ENCODE measurements at places on chromosomes 7 and 10. TPM values are rescaled to one million over a fixed set of nuclear protein-coding genes. Genes with fewer than 3 reads are reported as not detected.

The TFEC gene
- not detected for total RNA-seq

DNA sequence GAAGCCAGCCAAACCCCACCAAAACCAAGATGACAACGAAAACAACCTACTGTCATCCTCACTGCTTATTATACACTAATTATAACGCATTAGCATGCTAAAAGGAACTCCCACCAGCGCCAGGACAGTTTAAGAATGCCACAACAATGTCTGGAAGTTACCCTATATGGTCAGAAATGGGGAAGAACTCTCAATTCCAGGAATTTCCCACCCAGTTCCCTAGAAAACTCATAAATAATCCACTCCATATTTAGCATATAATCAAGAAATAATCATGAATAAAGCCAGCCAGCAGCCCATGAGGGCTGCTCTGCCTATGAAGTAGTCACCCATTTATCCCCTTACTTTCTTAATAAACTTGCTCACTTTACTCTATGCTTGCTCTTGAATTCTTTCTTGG lies 20.8 kb downstream of the MICU1 start:
- no peak overlapping the region for H3K4me3 ChIP-seq
- H3K36me3 ChIP-seq = no peaks in the 10 kb centered on the region
- no peak for DNase-seq
- H3K4me1 ChIP-seq = peaks cover 13% of the 10 kb centered on the region
- no peak overlapping the region for H3K27ac ChIP-seq
- no peaks in the 10 kb centered on the region for H3K27me3 ChIP-seq

GRCh38 chr10:49611816-49612512 lies 1.9 kb downstream of the SLC18A3 start:
- peaks cover 81% of the 10 kb centered on the region for H3K27me3 ChIP-seq
- DNase-seq = no peak
- H3K4me1 ChIP-seq = no peaks in the 10 kb centered on the region
- H3K36me3 ChIP-seq = no peaks in the 10 kb centered on the region
- no peak overlapping the region for H3K27ac ChIP-seq

DNA sequence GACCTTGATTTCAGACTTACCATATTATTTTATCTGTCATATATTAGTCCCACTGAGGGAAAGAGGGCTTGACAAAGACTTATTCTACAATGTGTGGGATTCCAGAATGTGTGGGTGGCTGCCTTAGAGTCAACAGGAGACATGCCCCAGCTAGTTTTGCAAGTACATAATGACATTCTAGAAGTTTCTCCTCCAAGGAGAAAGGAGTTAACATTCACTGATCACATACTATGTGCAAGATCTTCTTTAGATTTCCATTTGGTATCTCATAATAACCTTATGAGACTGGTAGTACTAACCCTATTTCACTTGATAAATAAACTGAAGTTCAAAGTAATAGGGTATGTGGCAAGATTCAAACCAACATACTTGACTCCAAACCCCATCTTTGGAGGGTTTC lies 25.2 kb downstream of the IRF5 start:
- no peak overlapping the region for H3K27ac ChIP-seq
- H3K36me3 ChIP-seq = peaks cover 36% of the 10 kb centered on the region
- H3K4me1 ChIP-seq = peaks cover 15% of the 10 kb centered on the region
- no peak for DNase-seq
- no peaks in the 10 kb centered on the region for H3K27me3 ChIP-seq

- peak; percentile 38 for DNase-seq
- no peak overlapping the region for H3K27ac ChIP-seq
These were observed 61.9 kb upstream of the OPN4 start for GRCh38 chr10:86592413-86592812.

The SHTN1 gene
- 32.3 TPM for total RNA-seq

The NEURL1 gene
- 0.22 TPM for total RNA-seq

DNA sequence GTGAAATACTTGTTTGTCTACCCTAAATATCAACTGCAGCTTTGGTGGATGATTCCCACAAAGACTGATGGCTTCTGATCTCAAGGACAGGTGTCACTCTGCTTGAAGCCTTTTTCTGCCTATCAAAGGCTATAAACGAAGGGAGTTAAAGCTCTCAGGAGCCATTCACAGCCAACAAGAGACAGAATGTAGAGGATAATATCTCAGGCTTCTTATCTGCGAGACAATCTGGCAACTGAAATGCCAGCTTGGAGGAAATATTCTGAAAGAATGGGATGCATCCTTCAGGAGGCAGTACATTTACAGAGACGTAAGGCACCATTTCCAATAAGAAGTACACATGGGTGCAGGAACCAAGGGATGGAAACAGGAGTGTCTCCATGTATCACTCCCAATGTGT lies 549.4 kb downstream of the GPAM start:
- no peak overlapping the region for H3K27ac ChIP-seq
- no peaks in the 10 kb centered on the region for H3K27me3 ChIP-seq
- no peak for DNase-seq

The SMNDC1 gene
- 32.8 TPM for total RNA-seq

DNA sequence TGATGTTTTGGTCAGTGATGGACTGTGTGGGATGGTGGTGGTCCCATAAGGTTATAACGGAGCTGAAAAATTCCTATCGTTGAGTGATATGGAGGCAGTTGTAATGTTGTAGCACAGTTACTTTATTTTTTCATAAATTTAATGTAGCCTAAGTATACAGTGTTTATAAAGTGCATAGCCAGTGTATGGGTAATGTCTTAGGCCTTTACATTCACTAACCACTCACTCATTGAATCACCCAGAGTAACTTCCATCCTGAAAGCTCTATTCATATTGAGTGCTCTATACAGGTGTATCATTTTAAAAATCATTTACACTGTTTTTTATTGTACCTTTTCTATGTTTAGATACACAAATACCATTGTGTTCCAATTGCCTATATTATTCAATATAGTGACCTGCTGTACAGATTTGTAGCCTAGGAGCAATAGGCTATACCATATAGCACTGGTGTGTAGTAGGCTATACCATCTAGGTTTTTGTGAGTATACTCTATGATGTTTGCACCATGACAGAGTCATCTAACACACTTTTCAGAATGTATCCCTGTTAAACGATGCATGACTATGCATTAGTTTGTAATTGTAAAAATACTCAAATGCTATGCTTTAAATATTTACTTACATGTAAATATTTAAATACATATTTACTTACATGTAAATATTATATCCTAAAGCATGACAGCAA lies 21.0 kb downstream of the PDCD4 start:
- no peak for DNase-seq
- H3K36me3 ChIP-seq = no peaks in the 10 kb centered on the region
- H3K27ac ChIP-seq = no peak overlapping the region
- H3K27me3 ChIP-seq = no peaks in the 10 kb centered on the region
- H3K4me3 ChIP-seq = no peak overlapping the region

DNA sequence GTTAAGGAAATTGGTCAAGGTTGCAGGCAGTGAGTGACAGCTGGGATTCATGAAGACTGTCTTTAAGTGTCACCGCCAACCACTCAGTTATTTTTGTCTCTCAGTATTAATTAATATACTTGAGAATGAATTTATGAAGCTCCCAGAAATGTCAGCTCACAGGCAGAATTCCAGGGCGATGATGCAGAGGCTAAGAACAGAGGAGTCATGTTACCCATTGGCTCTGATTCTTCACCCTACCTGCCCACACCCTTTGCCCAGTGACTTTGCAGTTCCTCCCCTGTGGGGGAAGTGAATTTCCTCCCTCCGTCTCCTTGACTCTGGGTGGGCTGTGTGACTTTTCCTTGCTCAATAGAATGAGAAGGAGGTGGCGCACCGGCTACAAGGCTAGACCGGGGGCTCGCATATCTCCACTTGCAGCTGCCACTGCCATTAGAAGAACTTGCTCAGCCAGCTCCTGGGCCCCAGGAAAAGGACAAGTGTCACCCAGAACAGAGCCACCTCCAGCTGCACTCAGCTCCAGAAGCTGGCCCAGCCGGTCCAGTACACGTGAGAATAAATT lies 157.1 kb upstream of the PRKCQ start:
- peak overlapping the region; percentile 74 for H3K27ac ChIP-seq
- DNase-seq = peak; percentile 83
- H3K4me1 ChIP-seq = peaks cover 63% of the 10 kb centered on the region
- H3K27me3 ChIP-seq = no peaks in the 10 kb centered on the region
- peaks cover 48% of the 10 kb centered on the region for H3K36me3 ChIP-seq

DNA sequence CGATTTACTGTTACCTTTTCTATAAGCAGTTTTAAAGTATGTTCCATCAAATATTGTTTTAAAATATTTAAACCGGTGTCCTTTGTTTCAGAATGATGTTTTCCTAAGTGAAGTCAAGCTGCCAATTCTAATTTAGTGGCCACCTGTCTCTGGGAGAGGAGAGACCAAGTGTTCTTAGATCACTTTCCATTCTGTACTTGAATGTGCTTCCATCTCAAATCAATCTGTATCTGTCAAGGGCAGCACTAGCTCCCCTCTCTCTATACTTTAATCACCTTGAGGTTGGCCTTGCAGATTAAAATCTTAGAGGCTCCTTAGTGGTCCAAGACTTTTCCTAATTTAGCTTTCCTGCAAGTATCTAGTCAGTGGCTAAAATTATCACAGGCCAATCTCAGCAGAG lies 49.6 kb downstream of the LGI1 start:
- no peak for DNase-seq
- H3K27me3 ChIP-seq = peaks cover 59% of the 10 kb centered on the region
- no peaks in the 10 kb centered on the region for H3K36me3 ChIP-seq
- H3K4me3 ChIP-seq = no peak overlapping the region
- H3K4me1 ChIP-seq = no peaks in the 10 kb centered on the region
- no peak overlapping the region for H3K27ac ChIP-seq

GRCh38 chr7:104857458-104858425 lies 156.3 kb upstream of the KMT2E start:
- H3K4me1 ChIP-seq = no peaks in the 10 kb centered on the region
- no peak for DNase-seq
- H3K27ac ChIP-seq = no peak overlapping the region
- H3K4me3 ChIP-seq = no peak overlapping the region
- H3K36me3 ChIP-seq = no peaks in the 10 kb centered on the region

DNA sequence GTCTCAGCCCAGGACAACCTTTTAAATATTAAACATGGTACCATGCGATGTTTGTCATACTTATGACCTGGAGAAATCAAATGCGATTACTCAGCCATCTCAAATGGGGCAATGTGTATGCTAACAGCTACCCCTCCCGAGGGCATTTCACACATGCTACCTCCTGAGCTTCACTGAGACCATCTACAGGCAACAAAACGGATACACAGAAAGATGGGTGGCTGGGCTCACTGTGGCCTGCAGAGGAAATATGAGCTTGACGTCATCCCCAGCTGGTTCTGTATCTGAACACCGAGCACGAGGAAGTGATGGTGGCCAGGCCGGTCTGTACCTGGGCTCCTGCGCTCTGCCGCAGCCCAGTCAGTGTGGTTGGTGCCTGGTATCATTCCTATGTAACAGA lies 374.3 kb downstream of the RPS24 start:
- H3K4me1 ChIP-seq = peaks cover 7% of the 10 kb centered on the region
- peaks cover 7% of the 10 kb centered on the region for H3K36me3 ChIP-seq
- peaks cover 100% of the 10 kb centered on the region for H3K27me3 ChIP-seq
- no peak overlapping the region for H3K4me3 ChIP-seq
- H3K27ac ChIP-seq = no peak overlapping the region
- no peak for DNase-seq

All from Calu3 (cell line).